ENCODE measurements at places on chromosomes 3 and 15.

DNA sequence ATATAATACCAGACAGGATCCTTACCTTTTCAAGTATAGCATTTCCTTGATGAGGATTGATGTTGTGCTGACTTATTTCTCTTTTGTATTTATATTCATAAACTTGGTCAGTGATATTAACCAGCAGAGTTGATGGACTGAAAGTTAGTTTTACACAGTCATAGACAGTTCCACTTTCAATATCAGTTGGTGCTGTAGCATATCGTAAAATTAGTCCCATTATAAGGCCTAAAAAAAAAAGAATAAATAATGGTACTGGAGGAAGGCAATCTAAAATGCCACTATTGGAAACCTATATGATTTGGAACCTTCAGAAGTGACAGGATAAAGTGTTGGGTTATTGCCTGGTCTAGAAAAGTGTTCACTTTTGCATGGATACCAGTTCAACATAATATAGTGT is 16.3 kb downstream of the SLC9A9 start:
- DNase-seq = no peak

- no peak for DNase-seq
Measured at GRCh38 chr15:68298882-68299381, 21.4 kb downstream of the FEM1B start.

- DNase-seq = no peak
Measured at GRCh38 chr3:113684271-113684819, 12.1 kb downstream of the USF3 start.

- no peak for DNase-seq
Measured at GRCh38 chr3:193875601-193876321, 260.2 kb upstream of the HES1 start.

- no peak for DNase-seq
Measured at GRCh38 chr15:32651229-32651837, 9.8 kb downstream of the SCG5 start.

DNA sequence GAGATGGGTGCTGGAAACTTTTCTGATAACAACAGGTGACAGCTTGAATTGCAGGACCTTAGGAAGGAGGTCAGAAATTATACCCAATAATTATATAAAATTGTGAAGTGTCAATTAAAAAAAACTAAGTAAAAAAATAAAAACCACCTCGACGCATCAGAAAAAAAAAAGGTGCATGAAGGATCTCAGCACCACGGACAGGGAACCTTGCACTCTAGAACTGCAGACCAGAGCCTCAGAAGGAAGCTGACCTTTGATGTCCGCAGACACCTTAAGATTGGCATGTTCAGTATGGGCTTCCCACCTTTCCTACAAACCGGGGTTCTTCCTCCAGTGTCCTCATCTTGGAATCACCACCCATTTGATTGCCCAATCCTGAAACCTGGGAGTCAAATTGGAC is 60.9 kb downstream of the SCN10A start:
- no peak for DNase-seq
